ENCODE measurements at places on chromosomes 5 and 9. TPM values are rescaled to one million over a fixed set of nuclear protein-coding genes. Genes with fewer than 3 reads are reported as not detected.

PITX1 gene
- total RNA-seq = not detected

CD14 gene
- total RNA-seq = 1.2 TPM

CDH10 gene
- not detected for total RNA-seq

AK1 gene
- total RNA-seq = 8.1 TPM

UNC5A gene
- not detected for total RNA-seq

NEURL1B gene
- 0.07 TPM for total RNA-seq

SEMA5A gene
- total RNA-seq = not detected

CNTLN gene
- 0.46 TPM for total RNA-seq

IFNB1 gene
- not detected for total RNA-seq

RANBP3L gene
- total RNA-seq = 0.13 TPM

OBP2B gene
- not detected for total RNA-seq

SEMA4D gene
- total RNA-seq = 68.0 TPM

TMED7 gene
- 34.9 TPM for total RNA-seq

PCDHB16 gene
- total RNA-seq = not detected

ENC1 gene
- 6.6 TPM for total RNA-seq
